ENCODE measurements at places on chromosomes 5 and 9.
A peak's percentile ranks its signal among the peaks of the same experiment; 100 is the strongest.

DNA sequence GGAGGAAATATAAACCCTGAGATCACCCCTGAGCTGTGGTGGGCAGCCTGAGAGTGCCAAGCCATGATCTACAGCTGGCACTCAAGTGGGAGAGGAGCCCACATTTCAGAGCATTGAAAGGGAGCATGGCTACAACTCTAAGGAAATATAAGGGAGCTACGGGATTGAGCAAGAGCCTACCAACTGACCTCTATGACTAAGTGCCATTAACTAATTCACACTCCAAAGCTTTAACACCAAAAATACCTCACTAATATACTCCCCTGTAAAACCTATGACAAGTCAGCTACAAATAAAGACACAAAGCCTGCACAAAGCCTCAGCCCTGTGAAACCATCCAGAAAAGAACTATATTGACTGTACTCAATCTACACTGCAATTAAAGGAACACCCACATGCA is 286.8 kb upstream of the RPS23 start:
- DNase-seq, result no peak

GRCh38 chr9:90613502-90613901 is 29.1 kb downstream of the DIRAS2 start:
- DNase-seq, result no peak

DNA sequence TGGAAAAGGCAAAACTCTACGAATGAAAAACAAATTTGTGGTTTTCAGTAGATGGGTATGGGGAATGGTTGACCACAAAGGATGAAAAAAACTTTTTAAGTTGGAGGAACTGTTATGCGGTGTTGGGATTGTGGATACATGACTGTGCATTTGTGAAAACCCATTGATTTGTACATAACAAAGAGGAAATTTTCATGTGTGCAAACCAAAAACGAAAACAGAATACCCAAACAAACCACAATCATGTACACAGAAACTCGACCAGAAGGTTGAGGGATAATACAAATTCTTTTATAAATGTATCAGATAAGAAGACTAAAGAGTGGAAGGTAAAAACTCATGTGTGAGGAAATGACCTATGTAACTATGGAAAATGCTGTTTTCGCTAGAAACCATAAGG is 1012.4 kb downstream of the CDH18 start:
- no peak for DNase-seq

GRCh38 chr5:157548513-157549282 is 26.9 kb downstream of the ADAM19 start:
- no peak for DNase-seq

DNA sequence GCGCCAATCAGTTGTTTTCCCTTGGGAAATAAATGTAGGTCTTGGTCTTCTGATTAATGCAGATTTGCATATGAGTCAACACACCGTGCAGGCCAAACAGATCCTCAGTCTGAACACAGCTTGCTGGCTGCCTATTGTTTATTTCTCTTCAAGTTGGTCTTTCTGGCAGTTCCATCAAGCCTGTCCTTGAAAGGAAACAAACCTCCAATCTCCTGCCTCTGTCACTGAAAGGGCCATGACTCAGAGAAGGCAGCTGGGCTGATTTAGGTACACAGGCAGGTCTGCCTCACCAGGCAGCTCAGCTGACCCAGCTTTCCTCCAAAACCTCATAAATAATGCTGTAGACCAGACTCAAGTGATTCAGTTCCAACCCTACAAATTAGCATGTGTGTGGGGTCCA is 175.9 kb downstream of the MAN2A1 start:
- DNase-seq, result peak; percentile 89

GRCh38 chr5:561408-561807 is 37.2 kb upstream of the SLC9A3 start:
- no peak for DNase-seq

- DNase-seq, result no peak
Observed at GRCh38 chr5:139636975-139637408, 11.2 kb upstream of the CXXC5 start.

- DNase-seq, result peak; percentile 39
Observed at GRCh38 chr9:21455320-21455719, 15.1 kb downstream of the IFNA1 start.

DNA sequence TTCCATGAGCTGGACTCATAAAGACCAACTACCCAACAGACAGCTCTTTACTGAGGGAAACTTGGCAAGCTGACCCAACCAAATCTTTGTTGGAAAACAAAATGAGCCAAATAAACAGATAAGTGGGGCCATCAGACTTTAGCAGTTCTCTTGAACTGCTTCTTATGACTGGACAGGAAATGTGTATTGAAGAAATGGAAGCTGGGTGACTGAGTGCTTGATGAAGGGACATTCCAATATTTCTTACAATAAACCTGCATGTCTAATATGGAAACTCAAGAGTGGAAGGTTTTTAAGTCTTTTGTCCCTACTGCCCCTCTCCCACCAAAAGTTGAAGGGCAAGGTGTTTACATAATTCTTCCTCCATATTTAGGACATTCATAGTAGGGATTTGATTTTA is 218.8 kb upstream of the NR4A3 start:
- no peak for DNase-seq

- DNase-seq, result no peak
Observed at GRCh38 chr9:87100001-87100400, 152.7 kb upstream of the GAS1 start.

- DNase-seq, result no peak
Observed at GRCh38 chr5:155897761-155898160, 429.2 kb upstream of the SGCD start.

DNA sequence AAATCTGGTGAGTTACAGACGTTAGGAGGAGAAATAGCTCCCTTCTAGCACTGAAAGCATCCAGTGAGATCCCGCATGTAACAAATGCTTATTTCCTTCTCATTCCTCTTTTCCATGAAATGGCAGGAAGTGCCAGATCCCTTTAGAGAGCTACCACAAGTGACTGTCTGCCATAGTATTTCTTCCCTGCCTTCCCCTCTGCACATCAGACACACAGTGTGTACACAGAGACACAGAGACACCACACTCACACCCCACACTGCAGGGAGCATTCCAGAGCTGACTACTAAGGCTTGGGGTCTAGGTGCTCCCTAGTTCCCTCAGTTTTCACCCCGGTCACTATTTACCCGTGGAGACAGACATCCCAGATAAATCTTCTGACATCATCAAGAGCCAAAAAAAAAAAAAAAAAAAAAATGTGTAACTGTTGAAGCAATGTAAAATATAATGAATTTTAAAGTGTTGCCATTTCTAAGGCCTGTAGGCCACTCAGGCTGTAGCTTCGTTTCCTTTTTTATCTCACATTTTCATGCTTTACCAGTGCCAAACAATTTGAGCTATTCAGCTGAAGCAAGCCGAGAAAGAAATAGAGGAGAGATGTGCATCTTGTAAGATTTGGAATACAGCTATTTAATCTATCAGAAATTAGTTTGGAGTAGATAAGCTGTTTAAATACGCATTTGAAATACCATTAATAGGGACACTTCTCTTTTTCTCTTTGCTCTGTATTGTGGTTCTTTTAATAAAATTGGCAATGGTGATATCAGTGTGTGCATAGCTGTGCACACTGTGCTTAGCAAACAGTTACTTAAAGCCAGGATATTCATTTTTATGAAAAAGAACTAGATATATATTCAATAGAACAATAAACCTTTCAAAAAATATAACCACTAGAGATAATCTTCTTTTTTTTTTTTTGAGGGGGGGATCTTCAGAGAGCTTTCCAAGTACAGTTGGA is 405.5 kb downstream of the PDE4D start:
- DNase-seq, result no peak

GRCh38 chr9:123283048-123283408 is 14.6 kb upstream of the STRBP start:
- no peak for DNase-seq

DNA sequence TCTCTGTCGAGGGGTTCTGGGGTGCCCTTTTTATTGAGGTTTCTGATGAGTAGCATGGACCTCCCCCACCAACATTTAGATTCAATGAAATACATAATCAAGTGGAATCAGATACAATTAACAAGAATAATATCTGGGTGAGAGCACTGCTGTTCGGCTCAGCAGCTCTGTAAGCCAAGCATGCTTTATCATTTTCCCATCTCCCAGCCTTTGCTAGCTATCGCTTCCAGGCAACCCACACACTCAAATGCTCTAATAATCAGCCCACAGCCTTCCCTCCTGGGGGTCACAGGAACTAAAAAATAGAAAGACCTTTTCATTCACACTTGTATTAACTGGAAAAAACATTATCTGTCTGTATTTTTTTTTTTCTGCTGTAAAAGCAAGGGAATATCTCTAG is 8.9 kb downstream of the PLPPR1 start:
- DNase-seq, result no peak

DNA sequence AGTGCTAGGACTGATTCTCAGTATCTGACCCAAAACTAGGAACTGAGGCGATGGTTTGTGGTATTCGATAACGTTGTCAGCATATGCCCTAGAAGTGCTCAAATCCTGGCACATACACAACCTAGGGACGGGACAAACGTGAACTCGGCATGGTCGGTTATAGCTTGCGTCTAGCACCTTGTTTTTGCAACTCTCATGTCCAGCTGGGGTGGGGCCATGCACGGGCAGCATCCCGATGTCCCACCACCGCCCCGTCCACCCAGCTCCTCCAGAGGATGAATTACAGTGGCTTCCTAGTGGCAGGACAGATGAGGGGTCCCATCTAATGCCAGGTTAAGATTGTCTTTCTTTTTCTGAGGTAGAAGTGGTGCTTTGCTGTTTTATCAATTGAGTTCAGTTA is 31.6 kb downstream of the PROP1 start:
- no peak for DNase-seq

DNA sequence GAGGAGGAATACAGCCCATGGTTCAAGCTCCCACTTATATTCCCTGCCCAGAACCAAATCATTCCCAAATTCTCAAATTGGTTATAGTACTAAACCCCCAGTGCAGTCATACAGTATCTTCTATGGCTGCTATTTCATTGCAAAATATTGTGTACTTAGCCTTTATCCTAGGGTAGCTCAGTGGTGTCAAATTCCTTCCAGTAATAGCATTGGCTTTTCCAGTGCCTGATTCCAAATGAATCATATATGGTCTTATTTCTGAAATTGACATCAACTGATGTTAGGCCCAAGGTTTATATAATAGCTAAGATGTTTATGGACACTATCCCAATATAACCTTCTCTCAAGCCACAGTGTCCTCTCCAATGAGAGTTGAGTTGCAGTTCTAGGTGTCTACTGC is 256.7 kb downstream of the NDUFS4 start:
- no peak for DNase-seq

- no peak for DNase-seq
Observed at GRCh38 chr5:164352695-164353094, 847.3 kb downstream of the MAT2B start.

DNA sequence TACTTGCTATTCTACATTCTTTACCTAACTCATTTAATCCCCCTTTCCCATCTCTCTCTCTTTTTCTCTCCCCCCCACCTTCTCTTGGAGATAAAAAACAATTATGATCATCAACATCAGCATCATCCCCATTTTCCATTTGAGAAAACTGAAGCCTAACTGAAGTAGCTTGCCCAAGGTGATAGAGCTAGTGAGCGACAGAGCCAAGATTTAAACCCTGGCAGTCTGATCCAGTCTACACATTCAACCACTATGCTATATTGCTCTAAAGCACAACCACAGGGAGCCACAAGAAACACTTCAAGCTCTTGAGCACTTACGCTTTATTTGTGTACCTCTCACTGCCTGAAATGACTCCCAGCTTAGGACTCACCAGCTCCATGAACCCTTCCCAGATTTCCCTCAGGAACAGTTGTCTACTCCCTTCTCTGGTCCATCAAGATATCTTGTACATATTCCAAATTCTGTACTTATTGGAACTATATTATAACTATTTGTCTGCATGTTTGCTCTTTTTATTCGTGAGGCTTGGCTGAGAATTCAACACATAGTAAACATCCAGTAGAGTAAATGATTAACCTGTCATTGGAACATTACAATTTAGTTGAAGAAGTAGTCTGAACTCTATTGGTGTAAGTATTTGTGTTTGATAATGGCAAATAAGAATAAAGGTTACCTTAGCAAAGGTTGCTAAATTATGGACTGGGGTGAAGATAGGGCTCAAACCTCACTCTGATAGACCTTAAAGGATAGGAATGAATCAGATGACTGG is 164.8 kb downstream of the EFNA5 start:
- peak; percentile 28 for DNase-seq

DNA sequence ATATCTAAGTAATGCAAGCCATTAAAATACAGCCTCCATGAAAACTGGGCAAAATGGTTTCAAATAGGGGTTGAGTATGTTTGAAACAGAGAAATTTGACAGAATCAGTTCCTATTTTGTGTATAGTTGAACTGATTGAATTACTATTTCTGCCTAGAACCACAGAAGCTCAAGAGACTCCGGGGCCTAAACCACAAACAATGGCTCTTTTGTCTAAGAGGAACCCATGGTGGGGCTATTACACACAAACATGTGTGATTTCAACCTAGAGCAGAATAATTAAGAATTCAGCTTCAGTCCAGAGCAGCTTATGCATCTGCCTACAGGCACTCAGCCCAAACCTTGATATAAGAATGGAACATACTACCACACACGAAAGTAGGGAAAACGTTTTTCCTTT is 171.2 kb upstream of the MPDZ start:
- peak; percentile 59 for DNase-seq

DNA sequence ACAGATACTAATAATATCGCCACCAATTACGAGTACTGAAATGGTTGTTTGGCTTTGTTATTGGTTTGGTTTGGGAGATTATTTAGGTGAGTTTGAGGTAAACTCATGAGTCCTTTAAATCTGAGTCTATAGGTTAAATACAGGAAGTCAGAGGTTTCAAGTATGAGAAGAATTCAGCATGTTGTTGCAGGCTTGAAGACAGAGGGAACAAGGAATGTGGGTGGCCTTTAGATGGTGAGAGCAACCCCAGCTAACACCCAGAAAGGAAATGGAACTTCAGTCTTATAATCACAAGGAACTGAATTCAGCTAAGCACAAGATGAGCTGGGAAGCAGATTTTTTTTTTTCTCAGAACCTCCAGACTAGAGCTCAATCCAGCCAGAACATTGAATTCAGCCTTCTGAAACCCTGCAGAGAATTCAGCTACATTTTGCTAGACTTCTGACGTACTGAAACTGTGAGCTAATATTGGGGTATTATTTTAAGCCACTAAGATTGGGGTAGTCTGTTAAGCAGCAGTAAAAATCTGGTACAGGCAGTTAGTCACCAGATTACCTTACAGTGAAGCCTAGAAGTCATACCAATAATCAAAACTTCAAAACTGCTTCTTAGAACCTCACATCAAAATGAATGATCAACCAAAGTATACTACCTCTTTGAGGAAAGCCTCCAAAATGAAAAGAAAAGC is 216.0 kb upstream of the PUM3 start:
- DNase-seq, result peak; percentile 1

DNA sequence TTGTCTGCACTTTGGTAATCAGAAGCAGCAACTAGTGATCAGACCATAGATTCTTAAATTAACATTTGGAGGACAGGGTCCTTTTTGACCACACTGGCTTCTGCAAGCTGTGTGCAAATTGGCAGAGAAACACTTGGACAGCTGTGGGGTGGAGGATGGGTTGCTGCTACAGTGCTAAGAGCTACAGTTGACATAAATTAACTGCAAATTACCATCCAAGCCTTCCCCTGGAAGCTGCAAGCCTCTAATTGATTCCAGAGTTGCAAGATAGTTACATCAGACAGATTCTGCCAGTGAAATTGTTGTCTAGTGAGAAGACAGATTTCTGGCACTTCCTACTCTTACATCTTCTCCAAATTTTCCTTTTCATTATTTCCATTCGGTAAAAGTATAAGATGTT is 517.7 kb downstream of the DIRAS2 start:
- no peak for DNase-seq

GRCh38 chr5:154220625-154221024 is 30.1 kb downstream of the GALNT10 start:
- DNase-seq, result peak; percentile 47

- no peak for DNase-seq
Observed at GRCh38 chr5:156971415-156971814, 8.4 kb upstream of the TIMD4 start.

Data from cardiac muscle cell (in vitro differentiated cells and primary cell).